ENCODE measurements at places on chromosomes 6 and 20. TPM values are rescaled to one million over a fixed set of nuclear protein-coding genes. Genes with fewer than 3 reads are reported as not detected.

GRCh38 chr6:38016824-38017223 lies 197.3 kb downstream of the ZFAND3 start:
- H3K27me3 ChIP-seq = no peaks in the 10 kb centered on the region
- H3K4me1 ChIP-seq = no peaks in the 10 kb centered on the region
- H3K27ac ChIP-seq = no peak overlapping the region
- no peak for DNase-seq
- H3K4me3 ChIP-seq = no peak overlapping the region
- no peaks in the 10 kb centered on the region for H3K36me3 ChIP-seq

FBXO5 gene
- total RNA-seq = 101 TPM

GCNT2 gene
- total RNA-seq = 0.14 TPM

DNA sequence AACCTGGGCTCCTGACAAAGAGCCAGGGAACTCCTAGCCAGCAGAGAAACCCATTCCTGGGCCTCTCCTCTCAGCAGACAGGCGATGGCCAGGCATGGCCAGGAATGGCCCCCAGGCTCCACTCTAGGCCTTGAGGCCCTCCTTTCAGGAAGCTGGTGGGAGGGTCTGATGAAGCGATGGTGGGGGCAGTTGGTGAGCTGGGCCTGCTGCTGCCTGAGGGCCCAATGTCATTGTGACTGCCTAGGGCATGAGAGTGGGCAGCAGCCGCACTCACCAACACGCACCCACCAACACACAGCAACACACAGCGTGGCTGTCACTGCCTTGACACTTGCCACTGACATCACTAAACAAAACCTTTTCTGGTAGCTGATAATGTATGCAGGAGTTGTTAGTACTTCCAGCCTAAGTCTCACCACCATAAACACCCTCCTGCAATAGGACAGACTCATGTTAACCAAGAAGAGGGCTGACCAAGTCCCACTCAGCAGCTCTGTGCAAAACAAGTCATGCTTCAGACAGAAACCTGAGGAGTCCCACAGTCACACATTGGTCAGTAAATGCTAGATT lies 69.3 kb downstream of the ABHD12 start:
- H3K4me1 ChIP-seq = no peaks in the 10 kb centered on the region
- H3K27me3 ChIP-seq = no peaks in the 10 kb centered on the region
- DNase-seq = no peak
- peaks cover 14% of the 10 kb centered on the region for H3K36me3 ChIP-seq
- H3K27ac ChIP-seq = no peak overlapping the region
- H3K4me3 ChIP-seq = no peak overlapping the region

- no peaks in the 10 kb centered on the region for H3K4me1 ChIP-seq
- no peaks in the 10 kb centered on the region for H3K36me3 ChIP-seq
- no peaks in the 10 kb centered on the region for H3K27me3 ChIP-seq
- no peak overlapping the region for H3K27ac ChIP-seq
- H3K4me3 ChIP-seq = no peak overlapping the region
Measured at GRCh38 chr20:6848041-6848440, 80.6 kb downstream of the BMP2 start.

GRCh38 chr6:15337582-15337981 lies 91.7 kb downstream of the JARID2 start:
- no peaks in the 10 kb centered on the region for H3K36me3 ChIP-seq
- H3K4me3 ChIP-seq = no peak overlapping the region
- peaks cover 5% of the 10 kb centered on the region for H3K4me1 ChIP-seq
- H3K27me3 ChIP-seq = no peaks in the 10 kb centered on the region
- no peak overlapping the region for H3K27ac ChIP-seq
- no peak for DNase-seq

DNA sequence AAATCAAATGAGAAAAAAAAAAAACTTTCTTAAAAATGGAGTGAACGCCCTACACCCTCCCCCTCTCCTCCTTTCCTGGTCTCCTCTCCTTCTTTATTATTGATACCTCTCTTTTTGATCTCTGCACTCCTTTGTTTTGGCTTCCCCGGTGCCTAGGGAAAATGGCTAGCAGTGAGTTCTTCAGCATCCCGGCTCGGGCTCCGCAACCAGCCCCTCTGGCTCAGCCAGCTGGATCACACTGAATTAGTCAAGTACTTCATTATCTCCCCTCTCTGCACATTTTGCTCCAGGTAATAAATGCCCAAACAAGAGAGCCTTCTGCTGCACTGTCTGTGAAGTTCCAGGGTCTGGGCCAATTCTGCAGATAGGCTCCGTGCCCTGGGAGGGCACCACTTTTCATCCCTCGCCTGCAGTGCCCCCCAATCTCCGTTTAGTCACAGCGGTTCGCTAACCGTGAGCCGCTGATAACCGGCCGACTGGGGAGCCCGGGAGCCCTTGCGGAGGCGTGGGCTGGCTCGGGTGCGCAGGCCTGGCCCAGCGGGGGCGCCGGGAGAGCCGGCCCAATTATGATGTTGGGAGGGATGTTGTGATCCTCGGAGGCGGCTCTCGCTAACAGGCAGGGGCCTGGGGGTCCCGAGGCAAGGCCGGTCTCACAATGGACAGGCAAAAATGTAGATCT lies 301.9 kb downstream of the TFAP2A start:
- no peak overlapping the region for H3K27ac ChIP-seq
- no peak overlapping the region for H3K4me3 ChIP-seq
- H3K27me3 ChIP-seq = no peaks in the 10 kb centered on the region
- H3K4me1 ChIP-seq = no peaks in the 10 kb centered on the region
- H3K36me3 ChIP-seq = no peaks in the 10 kb centered on the region

DNA sequence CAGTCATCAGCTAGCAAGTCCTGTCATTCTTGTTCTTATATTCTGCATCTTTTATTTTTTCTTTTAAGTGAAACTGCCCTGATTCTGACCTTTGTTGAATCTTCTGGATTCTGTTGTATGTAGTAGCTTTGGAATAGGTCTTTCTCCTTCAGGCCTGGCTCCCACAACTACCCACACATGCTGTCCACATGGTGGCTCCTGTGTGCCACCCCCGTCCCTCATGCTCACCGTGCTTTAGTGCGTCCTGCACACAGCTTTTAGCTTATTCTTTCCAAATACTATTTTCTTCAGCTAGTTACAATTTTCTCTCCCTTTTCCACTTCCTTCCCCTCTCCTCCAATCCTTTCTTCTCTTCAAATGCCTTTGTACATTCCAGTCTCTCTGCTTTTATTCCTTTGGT lies 61.8 kb downstream of the CTNNBL1 start:
- H3K4me3 ChIP-seq = no peak overlapping the region
- no peaks in the 10 kb centered on the region for H3K4me1 ChIP-seq
- DNase-seq = peak; percentile 41
- no peaks in the 10 kb centered on the region for H3K27me3 ChIP-seq
- H3K36me3 ChIP-seq = peaks cover 18% of the 10 kb centered on the region
- H3K27ac ChIP-seq = no peak overlapping the region

GRCh38 chr20:11799281-11799684 lies 118.4 kb upstream of the BTBD3 start:
- no peaks in the 10 kb centered on the region for H3K4me1 ChIP-seq
- no peaks in the 10 kb centered on the region for H3K36me3 ChIP-seq

- H3K4me3 ChIP-seq = no peak overlapping the region
- no peaks in the 10 kb centered on the region for H3K27me3 ChIP-seq
- H3K4me1 ChIP-seq = no peaks in the 10 kb centered on the region
- peak; percentile 43 for DNase-seq
- H3K27ac ChIP-seq = no peak overlapping the region
Measured at GRCh38 chr6:149190224-149190831, 127.2 kb upstream of the TAB2 start.

GRCh38 chr6:210778-211374 lies 81.4 kb upstream of the DUSP22 start:
- DNase-seq = no peak
- H3K36me3 ChIP-seq = no peaks in the 10 kb centered on the region
- H3K27me3 ChIP-seq = no peaks in the 10 kb centered on the region
- H3K27ac ChIP-seq = no peak overlapping the region
- no peak overlapping the region for H3K4me3 ChIP-seq
- H3K4me1 ChIP-seq = no peaks in the 10 kb centered on the region

- H3K4me3 ChIP-seq = no peak overlapping the region
- no peak for DNase-seq
- H3K27me3 ChIP-seq = no peaks in the 10 kb centered on the region
- H3K36me3 ChIP-seq = peaks cover 82% of the 10 kb centered on the region
- H3K4me1 ChIP-seq = no peaks in the 10 kb centered on the region
Measured at GRCh38 chr20:53570446-53571276, 23.0 kb downstream of the ZNF217 start.

DNA sequence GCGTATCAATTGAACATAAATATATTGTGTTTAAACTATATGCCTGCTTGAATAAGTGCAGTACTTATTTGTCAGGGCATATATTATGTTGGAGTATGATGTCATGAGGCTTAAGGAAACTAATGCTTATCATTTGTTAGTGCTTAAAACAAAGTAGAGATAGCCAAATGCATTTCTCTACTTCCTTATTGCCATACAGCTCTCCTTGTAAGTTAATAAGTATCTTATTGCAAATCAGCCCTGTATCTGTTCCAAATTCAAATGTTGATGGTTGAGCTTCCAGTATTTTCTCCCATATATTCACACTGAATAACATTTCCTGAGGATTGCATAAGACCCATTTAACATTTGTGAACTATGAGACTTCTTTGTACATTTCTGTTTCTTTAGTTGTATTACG lies 57.8 kb downstream of the CARMIL1 start:
- H3K36me3 ChIP-seq = no peaks in the 10 kb centered on the region
- no peak overlapping the region for H3K27ac ChIP-seq
- no peaks in the 10 kb centered on the region for H3K27me3 ChIP-seq
- no peaks in the 10 kb centered on the region for H3K4me1 ChIP-seq
- H3K4me3 ChIP-seq = no peak overlapping the region

GRCh38 chr20:17518339-17519052 lies 12.7 kb downstream of the BFSP1 start:
- H3K36me3 ChIP-seq = no peaks in the 10 kb centered on the region
- H3K4me1 ChIP-seq = peaks cover 7% of the 10 kb centered on the region
- H3K27me3 ChIP-seq = no peaks in the 10 kb centered on the region
- peak; percentile 45 for DNase-seq
- no peak overlapping the region for H3K27ac ChIP-seq
- no peak overlapping the region for H3K4me3 ChIP-seq

DNA sequence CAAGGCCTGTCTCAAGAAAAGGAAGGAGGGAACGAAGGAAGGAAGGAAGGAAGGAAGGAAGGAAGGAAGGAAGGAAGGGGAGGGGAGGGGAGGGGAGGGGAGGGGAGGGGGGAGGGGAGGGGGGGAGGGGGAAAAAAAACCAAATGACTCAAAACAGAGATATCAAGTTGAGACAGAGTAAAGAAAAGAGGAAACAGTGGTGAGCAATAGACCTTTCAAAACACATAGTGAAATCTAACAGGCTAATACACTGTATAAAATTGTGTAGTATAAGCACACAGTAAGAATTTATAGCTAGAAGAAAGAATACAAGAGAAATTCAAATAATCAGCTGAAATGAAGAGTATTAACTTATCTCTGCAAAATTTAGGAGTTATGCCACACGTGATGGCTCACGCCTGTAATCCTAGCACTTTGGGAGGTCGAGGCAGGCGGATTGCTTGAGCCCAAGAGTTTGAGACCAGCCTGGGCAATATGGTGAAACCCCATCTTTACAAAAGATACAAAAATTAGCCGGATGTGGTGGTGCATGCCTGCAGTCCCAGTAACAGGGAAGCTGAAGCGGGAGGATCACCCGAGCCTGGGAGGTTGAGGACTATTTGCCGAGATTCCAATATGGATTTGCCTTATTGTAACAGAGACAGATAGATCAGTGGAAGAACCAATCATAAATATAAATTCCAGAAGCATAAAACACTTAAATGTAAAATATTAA lies 123.2 kb downstream of the PRND start:
- no peak for DNase-seq
- H3K4me3 ChIP-seq = no peak overlapping the region
- no peaks in the 10 kb centered on the region for H3K4me1 ChIP-seq
- H3K27ac ChIP-seq = no peak overlapping the region

- peaks cover 41% of the 10 kb centered on the region for H3K4me1 ChIP-seq
- no peaks in the 10 kb centered on the region for H3K27me3 ChIP-seq
- H3K4me3 ChIP-seq = peak overlapping the region; percentile 45
- DNase-seq = peak; percentile 82
- H3K27ac ChIP-seq = peak overlapping the region; percentile 81
- no peaks in the 10 kb centered on the region for H3K36me3 ChIP-seq
Measured at GRCh38 chr20:58129721-58130151, 98.7 kb downstream of the ANKRD60 start.

GRCh38 chr6:110875548-110876169 lies 1.1 kb downstream of the AMD1 start:
- DNase-seq = peak; percentile 67
- H3K27ac ChIP-seq = peak overlapping the region; percentile 86
- peak overlapping the region; percentile 93 for H3K4me3 ChIP-seq
- peaks cover 11% of the 10 kb centered on the region for H3K36me3 ChIP-seq
- H3K27me3 ChIP-seq = no peaks in the 10 kb centered on the region

- no peak for DNase-seq
Measured at GRCh38 chr6:158861686-158862381, 42.7 kb upstream of the EZR start.

NOX3 gene
- not detected for total RNA-seq

DNA sequence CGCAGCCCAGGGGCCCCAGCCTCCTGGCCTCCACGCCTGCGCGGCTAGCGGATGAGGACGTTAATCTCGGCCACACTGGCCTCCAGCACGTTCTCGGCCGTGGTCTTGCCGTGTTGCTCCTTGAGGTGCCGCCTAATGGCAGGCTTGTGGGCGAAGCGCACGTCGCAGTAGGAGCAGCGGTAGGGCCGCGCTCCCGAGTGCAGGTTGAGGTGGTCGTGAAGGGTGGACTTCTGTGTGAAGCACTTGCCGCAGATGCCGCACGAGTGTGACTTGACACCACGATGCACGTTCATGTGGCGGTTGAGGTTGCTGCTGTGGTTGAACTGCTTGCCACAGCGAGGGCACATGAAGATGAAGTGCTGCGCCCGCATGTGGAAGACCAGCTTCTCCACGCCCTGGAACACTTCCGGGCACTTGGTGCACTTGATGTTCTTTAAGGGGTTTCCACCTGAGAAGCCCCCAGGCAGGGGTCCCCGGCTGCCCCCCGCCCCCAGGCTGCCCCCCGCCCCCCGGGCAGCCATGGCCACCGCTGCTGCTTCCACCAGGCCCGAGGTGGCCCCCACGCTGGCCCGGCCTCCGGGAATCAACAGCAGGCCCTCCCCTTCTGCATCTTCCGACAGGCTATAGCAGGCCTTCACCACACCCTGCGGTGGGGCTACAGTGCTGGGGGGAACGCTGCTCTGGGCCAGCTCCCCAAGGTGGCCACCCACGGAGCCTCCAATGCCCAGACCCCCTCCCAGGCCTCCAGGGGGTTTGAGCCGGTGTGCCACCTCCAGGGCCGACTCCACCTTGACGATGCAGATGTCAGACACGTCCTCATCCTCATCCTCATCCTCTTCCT lies 1.8 kb downstream of the ZBTB12 start:
- no peak overlapping the region for H3K4me3 ChIP-seq
- H3K27ac ChIP-seq = no peak overlapping the region

CYP21A2 gene
- 0.08 TPM for total RNA-seq

CDH4 gene
- 0.06 TPM for total RNA-seq

MLN gene
- not detected for total RNA-seq

GRCh38 chr20:13274275-13274861 lies 53.3 kb downstream of the ISM1 start:
- no peak overlapping the region for H3K27ac ChIP-seq
- no peak overlapping the region for H3K4me3 ChIP-seq
- peaks cover 7% of the 10 kb centered on the region for H3K4me1 ChIP-seq

ECT2L gene
- not detected for total RNA-seq

MUC22 gene
- not detected for total RNA-seq

Data from SJCRH30 (cell line).